ENCODE measurements at places on chromosomes 3 and 15.

- DNase-seq, result no peak
Observed at GRCh38 chr3:100044369-100044768, 69.9 kb downstream of the FILIP1L start.

DNA sequence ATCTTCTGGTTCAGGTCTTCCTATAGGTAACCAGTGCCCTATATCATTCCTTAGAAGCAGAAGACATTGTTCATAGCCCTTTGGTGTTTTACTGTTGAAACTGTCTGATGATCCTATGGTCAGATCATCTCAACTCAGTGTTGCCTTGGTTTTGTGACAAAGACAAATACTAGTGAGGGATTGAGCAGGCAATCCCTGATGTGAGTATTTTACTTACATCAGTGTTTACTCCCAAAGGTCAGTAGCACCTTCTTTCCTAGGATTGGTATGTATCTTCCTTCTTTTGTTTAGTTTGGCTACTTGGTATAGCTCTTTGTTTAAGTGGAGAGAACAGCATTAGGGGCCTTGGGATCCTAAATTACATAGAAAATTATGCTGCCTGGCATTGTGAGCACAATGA lies 41.1 kb downstream of the BBS4 start:
- no peak for DNase-seq

- DNase-seq, result no peak
Observed at GRCh38 chr15:75205064-75205395, 3.3 kb downstream of the C15orf39 start.

DNA sequence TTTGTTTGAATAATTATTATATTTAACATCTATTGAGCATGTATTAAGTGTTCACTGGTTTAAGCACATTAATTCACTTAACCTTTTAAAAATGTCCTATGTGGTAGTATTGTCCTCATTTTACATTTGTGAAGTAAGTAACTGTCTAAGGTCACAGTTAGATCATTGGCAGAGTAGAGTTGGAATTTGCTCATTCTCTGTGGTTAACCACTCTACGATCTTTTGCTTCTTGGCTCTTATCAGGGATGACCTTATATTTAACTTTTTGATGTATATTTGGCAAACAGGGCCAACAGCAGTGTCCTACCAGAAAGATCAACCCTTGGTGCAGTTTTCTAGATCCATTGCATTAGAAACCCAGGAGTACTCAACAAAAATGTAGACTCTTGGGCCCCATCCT lies 34.0 kb downstream of the PXK start:
- no peak for DNase-seq

GRCh38 chr3:176687754-176688153 lies 509.5 kb downstream of the TBL1XR1 start:
- DNase-seq, result no peak

DNA sequence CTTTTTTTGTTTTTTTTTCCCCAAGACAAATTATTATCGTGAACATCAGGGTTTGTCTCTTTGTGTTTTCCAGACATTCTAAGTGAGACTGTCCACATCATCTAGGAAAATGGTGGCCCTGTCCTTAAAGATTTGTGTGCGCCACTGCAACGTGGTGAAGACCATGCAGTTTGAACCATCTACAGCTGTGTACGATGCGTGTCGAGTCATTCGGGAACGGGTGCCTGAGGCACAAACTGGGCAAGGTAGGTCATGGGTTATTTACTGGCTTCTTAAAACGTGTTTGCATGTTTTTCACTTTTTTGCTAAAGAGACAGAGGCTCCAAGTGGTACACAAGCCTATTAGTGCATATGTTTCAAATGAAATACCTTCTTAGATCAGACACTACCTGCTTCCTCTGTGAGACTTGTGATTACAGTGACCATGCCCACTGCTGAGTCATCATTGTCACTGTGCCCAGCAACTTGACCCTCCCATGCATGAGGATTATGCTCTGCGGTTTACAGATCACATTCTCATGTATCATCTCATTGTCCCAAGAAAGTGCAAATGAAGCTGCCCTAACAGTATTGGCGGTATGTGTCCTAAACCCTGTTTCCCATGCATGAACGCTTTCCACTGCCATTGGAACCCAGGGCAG lies 395.2 kb upstream of the TPM1 start:
- DNase-seq, result no peak

- peak; percentile 16 for DNase-seq
Observed at GRCh38 chr3:38561746-38562466, 65.8 kb downstream of the EXOG start.

DNA sequence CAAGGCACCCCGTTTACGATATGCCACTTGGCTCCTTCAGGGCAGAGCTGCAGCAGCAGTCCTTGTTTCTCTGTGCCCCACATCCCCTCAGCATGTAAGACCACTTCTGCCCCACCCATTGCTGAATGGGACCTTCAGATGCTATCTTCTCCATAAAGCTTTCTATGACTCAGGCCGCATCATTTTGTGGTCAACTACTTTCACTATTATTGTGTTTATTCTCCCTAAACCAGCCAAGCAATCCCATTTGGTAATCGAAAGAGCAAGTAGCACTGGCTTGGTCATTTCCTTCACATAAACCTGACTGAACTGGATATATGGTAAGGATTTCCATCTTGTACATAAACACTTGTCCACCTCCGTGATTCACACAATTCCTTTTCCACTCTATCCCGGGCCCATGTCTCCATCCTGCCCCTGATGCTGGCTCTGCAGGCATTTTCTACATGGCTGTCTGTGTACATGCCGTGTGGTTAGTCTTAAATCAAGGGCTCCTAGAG lies 25.7 kb downstream of the LIPC start:
- no peak for DNase-seq

DNA sequence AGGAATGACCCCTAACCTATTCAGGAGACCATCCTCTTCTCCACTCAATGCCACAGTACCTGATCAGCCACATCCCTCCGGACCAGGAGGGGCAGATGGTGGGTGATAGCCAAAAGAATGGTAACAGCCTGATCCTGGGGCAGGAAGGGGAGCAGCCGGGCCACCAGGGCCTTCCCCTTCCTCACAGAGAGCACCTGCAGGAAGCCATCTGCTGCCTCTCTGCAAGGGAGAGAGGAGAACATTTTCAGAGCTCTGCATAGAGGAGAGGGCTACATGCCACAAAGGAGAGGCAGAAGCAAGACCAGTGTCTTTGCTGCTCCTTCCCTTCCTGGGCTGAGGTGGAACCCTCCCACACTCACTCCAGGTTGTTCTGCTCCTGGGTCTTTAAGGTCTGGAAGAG lies 5.5 kb upstream of the SPG11 start:
- no peak for DNase-seq

DNA sequence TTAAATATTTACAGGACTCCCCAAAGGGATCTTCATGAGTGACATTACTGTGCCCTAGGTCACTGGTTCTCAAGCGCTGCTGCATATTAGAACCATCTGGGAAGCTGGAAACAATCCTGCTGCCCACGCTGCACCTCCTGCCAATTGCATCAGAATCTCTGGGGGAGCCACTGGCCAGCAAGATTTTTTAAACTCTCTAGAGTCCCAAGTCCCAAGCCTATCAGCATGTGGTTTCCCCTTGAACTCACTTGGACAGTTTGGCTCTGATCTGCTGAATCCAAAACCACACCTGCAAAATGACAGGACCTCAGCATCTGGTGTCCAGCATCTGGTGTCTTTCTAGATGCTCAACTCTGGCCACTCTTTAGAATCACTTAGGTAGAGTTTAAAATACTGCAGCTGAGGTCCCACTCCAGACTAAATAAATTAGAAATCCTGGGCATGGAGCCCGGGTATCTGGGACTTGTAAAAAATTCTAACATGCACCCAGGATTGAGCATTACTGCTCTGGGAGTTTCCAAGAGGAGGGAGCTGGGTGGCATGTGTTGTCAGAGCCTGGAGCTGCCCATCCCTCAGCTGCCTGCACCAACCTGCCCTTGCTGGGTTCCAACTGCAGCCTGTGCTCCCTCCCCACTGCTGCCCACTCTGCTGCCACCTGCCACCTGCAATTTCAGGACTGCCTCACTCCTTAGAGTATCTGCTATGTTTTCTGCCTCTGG lies 311.3 kb downstream of the SLC9A9 start:
- DNase-seq, result no peak

- DNase-seq, result no peak
Observed at GRCh38 chr15:38668898-38669391, 104.3 kb upstream of the RASGRP1 start.

- no peak for DNase-seq
Observed at GRCh38 chr3:191566469-191566868, 105.5 kb downstream of the PYDC2 start.

- no peak for DNase-seq
Observed at GRCh38 chr15:97061392-97061791, 730.9 kb downstream of the NR2F2 start.
